H1 (cell line): ENCODE measurements at places on chromosomes 5 and 9.

- no peak for DNase-seq
Measured at GRCh38 chr5:148978370-148979082, 84.3 kb downstream of the SH3TC2 start.

DNA sequence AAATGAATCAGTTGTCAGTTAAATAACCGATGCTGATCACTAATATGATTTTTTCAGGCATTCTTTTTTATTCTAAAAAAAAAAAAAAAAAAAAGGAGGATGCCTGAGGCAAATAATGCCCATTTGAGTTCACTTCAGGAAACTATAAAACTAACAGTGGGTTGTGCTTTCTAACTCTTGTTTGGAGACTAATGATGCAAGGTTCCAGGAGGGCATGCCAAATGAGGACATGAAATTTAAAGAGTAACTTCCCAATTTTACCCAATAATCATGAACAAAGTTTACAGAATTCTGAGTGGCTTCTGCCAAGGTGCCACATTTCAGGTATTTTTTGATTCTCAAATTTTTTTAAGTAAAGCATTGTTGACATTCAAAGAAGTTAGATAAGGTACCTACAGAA lies 41.0 kb downstream of the CEP120 start:
- DNase-seq = no peak

DNA sequence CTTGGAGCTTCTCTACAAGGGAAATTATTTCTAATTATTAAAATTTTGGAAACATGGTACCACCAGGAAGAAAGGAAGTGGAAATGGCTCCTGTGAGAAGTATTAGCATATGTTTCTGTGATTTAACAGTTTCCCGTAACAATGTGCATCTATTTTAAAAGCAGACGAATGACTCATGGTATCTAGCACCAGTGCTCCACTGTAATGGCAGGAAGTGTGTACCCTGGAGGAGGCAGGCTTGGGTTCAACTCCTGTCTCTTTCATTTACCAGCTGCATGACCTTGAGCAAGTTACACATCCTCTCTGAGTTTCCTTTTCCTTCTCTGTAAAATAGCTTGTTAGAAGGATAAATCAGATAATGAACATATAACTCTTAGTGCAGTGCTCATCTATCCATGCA lies 41.0 kb upstream of the ANGPTL2 start:
- DNase-seq = no peak

DNA sequence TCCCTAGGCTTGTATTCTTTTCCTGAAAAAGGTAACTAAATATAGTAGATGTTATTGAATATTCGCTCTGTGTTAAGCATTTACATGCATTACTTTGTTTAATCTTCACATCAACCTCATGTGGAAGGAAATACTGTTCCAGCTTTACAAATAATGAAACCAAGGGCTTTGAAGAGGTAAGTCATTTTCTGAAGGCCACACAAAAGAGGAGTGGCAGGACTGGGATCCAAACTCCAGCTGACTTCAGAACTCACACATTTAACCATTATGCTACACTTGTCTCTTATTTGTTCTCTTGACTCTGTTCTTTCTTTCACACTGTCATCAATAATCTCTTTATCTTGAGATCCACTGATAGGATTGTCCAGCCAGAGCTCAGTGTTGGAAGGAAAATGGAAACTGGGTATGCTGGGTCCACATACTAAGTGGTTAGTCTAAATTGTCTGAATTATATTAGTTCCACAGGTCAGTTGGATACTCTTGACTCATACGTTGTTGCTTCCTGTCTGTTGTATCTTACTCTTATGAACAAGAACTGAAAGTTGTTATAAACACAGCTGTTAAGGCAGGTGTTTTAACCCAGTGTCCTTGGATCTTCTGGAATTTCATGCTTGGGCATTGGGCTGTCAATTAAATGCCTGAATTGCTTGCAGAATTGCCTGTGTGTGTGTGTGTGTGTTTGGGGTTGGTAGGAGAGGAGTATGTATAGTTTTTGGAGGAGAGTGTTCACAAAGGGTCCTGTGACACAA lies 65.6 kb downstream of the TLE4 start:
- no peak for DNase-seq

- DNase-seq = no peak
Measured at GRCh38 chr9:4365055-4365454, 65.2 kb upstream of the GLIS3 start.

DNA sequence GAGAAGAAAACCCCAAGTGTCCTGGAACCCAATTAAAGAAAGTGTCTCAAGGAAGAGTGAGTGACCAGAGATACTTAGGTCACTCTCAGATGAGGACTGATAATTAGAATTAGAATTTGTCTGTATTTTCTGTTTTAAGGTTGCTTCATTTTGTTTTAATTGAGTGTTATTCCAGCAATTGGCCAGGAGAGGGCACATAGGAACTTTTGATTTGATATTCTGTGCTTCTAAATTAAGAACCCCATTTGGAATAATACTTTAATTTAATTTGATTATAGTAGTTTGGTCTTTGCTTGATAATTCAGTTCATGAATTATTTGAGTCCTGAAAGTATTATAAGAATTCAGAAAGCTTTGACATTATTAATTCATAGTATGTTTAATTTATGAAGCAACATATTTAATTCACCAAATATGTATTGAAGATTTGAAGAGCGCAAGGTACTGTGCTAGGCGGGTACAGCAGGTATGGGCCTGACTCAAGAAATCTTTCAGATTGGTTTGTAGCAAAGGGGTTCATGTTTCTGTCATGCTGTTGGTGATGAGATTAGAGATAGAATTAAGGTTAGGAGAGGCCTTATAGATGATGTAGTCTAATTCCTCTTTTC lies 4.9 kb downstream of the MRPL22 start:
- DNase-seq = no peak

- DNase-seq = no peak
Measured at GRCh38 chr5:95172659-95173058, 112.2 kb downstream of the MCTP1 start.

DNA sequence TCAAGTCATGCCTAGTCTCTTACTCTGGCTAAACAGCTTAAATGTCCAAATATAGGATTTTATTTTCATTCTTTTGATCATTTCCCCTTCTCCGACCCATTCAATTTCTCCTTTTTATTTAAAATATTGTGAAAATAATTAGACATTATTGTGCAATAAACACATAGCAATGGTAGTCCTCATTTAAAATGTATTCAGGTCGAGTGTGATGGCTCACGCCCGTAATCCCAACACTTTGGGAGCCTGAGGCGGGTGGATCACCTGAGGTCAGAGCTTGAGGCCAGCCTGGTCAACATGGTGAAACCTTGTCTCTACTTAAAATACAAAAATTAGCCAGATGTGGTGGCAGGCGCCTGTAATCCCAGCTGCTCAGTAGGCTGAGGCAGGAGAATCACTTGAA lies 26.7 kb downstream of the ADAMTS6 start:
- no peak for DNase-seq

DNA sequence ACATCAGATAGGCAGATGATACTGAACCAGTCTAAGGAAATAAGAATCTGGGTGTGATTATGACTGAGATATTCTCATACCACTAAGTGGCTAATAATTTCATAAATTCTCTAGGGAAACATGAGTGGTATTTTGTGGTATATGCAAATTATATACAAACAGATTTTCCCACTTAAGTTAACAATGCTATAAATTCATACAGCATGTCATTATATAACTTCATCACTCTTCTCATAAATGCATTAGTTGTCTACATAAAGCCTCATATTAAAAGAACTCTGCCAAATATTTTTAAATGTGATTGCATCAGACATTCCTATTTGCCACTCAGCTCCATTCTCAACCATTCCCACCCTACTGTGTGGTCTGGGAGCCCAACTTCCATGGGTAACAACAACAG lies 226.5 kb downstream of the TLE1 start:
- no peak for DNase-seq

DNA sequence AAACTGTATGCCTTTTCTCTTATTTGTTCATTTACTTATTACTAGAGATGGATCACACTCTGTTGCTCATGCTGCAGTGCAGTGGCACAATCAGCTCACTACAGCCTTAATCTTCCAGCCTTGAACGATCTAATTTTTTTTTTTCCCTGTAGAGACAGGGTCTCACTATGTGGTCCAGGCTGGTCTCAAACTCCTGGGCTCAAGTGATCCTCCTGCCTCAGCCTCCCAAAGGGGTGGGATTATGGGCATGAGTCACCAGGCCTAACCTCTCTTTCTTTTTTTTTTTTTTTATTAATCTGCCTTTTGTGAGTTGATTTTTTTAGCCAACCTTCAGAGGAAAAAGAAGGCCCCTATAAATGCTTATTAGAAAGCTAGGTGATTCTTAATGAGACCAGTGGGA lies 303.0 kb downstream of the FBXL17 start:
- DNase-seq = no peak

GRCh38 chr9:18555105-18555883 lies 81.3 kb downstream of the ADAMTSL1 start:
- no peak for DNase-seq

- DNase-seq = no peak
Measured at GRCh38 chr5:181045316-181045715, 5.2 kb downstream of the BTNL9 start.

DNA sequence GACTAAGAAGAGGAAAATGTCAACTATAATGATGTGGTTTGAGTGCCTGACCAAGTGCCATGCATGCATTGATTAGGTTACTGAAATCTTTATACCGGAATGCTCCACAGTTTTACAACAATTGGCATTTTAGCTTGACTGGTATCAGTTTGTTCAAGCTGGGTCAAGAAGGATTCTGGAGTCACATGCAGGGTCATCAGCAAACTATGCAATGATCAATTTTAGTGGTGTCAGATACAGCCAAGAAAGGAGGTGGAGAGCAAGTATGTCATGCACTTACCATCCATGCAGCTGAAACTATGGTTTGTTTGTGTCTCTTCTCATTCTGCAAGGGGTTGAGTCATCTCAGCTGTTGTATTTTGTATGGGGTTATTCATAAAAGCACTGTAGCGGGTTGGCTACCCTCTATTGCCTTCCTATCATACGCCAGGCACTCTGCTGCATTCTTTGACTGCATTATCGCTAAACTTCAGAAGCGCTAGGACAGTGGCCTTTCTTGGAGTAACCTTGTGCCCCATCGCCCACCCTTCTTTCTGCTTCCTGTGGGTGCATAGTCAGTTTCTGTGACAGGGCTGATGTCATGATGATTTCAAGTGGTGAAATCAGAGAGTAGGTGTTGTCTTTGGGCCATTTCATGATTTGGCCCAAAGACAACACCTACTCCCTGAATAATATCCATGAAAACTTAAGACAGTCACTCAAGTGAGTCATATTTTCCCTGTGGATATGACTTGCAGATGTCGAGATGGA lies 145.4 kb downstream of the MTX3 start:
- peak; percentile 20 for DNase-seq

- DNase-seq = no peak
Measured at GRCh38 chr9:21385131-21385670, at the start of gene IFNA2. Gene IFNA2, minus strand, starts transcription at chr9:21385398. Its CDS starts 69 bp downstream, at chr9:21385329.

GRCh38 chr5:79255786-79256557 lies 20.0 kb downstream of the JMY start:
- DNase-seq = peak; percentile 63

DNA sequence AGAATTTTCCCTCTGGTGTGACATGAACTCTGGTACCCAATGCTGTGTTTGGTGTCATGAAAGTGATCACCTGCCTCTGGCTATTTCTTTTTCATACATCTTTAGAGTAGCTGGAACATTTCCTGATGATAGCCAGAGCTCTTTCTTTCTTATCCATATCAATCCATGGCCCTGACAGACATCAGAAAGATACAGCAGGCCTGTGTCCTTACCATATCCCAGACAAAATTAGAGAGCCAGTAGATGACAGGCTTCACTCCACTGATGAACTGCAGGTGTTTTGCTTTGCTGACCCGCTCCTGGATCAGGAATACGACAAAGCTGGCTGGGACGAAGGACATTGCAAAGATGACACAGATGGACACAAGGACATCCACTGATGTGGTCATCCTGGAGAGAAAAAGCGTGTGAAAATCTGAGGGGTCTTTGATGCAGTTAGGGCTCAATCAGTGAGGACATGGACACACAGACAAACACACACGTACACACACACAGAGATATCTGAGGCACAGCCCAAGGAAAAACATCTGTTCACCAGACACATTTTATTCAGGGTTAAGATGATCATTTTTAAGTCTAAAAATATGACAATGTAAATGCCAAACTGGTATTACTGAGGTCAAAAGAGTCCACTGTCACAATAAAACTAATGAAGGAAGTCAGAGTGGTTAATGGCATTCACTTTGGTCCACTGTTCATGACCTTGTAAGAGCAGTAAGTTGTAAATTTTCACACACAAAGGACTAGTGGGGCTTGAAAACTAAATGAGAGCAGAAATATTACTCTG lies 34.5 kb downstream of the NIPSNAP3B start:
- DNase-seq = peak; percentile 7

- no peak for DNase-seq
Measured at GRCh38 chr5:117457656-117458055, 883.0 kb upstream of the SEMA6A start.

DNA sequence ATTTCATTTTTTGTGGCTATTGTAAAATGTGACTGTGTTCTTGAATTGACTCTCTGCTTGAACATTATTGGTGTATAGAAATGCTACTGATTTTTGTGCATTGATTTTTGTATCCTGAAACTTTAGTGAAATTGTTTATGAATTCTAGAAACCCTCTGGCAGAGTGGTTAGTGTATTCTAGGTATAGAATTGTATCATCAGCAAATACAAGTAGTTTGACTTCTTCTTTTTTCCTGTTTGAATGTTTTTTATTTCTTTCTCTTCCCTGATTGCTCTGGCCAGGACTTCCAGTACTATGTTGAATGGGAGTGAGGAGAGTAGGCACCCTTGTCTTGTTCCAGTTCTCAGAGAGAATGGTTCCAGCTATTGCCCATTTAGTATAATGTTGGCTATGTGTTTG lies 88.8 kb upstream of the HMHB1 start:
- DNase-seq = no peak

DNA sequence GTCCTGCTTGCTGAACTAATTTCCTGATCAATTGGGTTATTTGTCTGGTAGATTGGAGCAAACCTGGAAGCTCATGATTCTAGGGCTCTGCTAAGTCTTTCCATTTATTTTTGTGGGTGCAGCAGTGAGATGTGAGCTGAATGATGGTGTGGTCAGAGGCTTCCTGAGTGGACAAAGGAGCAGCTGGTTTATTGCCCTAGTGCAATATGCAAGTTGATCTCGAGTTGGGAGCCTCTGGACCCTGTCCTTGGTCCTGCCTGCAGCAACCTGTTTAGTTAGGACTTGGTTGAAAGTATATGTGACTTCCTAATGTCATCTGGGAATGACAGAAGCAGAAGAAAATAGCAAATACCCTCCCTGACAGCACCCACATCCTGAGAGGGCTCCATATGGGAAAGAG lies 4.2 kb upstream of the UNC5A start:
- no peak for DNase-seq

- DNase-seq = no peak
Measured at GRCh38 chr5:57863661-57864060, 381.1 kb upstream of the ACTBL2 start.

GRCh38 chr5:982377-983237 lies 26.0 kb upstream of the NKD2 start:
- peak; percentile 88 for DNase-seq

DNA sequence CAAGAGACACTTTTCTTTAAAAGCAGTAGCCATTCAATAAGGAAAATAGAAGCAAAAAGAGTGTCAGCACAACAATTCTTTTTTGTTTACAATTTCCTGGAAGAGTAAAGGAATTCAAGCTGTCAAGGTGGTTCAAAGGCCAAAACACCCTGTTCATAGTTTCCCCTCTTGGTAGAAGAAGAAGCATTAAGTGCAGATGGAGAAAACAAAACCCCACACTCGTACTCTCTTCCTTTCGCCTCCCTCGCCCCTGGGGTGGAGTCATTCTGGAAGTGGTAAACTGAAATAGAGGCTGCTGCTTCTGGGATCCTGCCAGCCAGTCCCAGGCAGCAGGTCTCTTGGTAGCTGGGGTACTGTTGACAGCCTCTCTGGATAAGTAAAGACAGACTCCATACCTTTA lies 105.0 kb downstream of the ANKRD55 start:
- DNase-seq = no peak
